ENCODE measurements at places on chromosomes 11 and 22.

GRCh38 chr11:117421476-117421875 lies 93.8 kb downstream of the CEP164 start:
- no peak for DNase-seq

DNA sequence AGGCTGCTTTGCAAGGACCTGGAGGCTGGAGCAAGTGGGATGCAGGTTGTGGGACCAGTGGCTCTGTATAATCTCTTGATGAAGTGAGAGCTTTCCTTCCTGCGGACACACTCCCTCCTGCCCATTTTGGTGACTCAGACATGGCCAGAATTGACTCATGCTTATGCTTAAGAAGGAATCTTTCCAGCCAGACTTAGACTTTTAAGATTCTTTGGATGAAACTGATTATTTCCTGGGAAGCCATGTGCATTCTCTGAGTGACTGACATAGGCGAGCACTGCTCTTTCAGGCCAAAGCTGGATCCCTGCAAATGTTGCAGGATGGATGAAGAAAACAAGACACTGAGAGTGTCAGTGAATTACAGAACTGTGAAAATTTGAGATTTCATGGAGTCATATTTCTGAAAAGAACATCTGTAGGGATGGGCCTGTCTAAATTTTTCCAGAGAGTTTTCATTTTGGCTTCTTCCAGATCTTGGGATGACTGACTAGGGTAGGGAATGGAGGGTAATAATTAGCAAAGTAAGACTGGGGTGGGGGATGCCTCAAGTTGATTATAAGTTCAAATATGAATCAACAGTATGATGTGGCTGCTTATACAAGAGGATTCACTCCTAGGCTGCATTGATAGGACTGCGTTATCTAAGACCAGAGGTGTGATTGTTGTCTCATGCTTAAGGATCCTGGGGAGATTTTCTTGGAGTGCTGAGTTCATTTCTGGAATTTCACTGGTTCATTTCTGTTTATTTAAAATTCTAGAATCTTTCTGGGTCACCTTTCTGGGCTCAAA lies 195.8 kb downstream of the HIPK3 start:
- no peak for DNase-seq

GRCh38 chr11:117560780-117561530 lies 233.3 kb downstream of the CEP164 start:
- no peak for DNase-seq

- DNase-seq = no peak
These were observed 58.4 kb upstream of the GAB2 start for GRCh38 chr11:78476066-78476465.

DNA sequence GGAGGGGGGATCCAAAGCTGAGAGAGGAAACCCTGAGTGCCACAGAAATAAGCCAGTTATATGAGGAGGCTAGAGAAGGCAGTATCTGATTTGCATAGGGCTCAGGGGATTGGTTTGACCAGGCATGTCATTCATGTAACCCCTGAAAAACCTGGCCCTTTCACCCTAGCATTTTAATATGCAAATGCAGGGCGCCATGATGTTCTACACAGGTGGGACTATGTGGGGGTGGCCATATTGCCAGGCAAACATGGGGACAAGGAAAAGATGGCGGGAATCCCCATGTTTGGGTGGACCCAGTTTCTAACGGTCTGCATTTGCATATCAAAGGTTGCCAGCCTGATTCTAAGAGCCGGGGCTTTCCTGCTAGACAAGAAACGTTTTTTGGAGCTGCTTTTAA lies 27.2 kb downstream of the CSF2RB start:
- no peak for DNase-seq

- DNase-seq = no peak
These were observed 41.8 kb upstream of the BARX2 start for GRCh38 chr11:129333873-129334272.

DNA sequence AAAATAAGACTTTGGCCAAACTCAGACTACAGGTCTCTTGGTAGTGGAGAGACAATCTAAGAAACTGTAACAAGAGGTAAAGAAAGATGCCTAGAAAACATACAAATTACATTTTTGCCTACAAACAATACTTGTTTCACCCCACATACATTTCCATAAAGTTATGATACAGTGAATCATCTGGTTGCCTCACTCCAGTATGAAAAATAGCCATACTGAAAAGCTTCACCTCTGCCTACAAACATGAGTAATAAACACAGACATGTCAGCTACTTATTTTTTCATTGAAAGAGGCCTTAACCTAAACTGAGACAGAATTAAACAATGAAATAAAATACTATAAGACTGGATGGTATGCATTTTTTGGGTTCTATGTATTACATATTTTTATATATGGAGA lies 1463.0 kb downstream of the FAM181B start:
- DNase-seq = no peak

DNA sequence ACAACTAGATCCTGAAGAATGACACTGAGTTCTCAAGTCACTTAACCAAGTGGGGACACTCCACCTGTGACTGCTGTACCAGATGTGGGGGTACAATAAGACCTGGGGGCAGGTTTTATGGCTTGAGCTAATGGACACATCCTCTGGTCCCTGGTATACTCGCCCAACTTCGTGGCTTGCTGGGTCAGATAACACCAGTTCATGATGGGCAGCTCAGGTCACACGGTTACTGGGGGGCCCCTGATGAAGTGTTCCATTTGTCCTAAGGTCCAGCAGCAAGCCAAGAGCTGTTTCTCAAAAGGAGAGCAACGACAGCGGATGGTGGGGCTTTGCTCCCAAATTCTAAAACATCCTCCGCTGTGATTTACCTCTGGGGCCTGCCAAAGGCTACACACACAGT lies 1368.4 kb downstream of the BRD1 start:
- no peak for DNase-seq

- no peak for DNase-seq
These were observed 39.7 kb downstream of the ZC3H7B start for GRCh38 chr22:41341012-41341411.

GRCh38 chr11:69707176-69707575 lies 3.4 kb upstream of the FGF19 start:
- no peak for DNase-seq

- no peak for DNase-seq
These were observed 21.1 kb upstream of the UPK3A start for GRCh38 chr22:45263463-45264269.

- no peak for DNase-seq
These were observed 42.3 kb downstream of the ANKRD42 start for GRCh38 chr11:83235825-83236224.

DNA sequence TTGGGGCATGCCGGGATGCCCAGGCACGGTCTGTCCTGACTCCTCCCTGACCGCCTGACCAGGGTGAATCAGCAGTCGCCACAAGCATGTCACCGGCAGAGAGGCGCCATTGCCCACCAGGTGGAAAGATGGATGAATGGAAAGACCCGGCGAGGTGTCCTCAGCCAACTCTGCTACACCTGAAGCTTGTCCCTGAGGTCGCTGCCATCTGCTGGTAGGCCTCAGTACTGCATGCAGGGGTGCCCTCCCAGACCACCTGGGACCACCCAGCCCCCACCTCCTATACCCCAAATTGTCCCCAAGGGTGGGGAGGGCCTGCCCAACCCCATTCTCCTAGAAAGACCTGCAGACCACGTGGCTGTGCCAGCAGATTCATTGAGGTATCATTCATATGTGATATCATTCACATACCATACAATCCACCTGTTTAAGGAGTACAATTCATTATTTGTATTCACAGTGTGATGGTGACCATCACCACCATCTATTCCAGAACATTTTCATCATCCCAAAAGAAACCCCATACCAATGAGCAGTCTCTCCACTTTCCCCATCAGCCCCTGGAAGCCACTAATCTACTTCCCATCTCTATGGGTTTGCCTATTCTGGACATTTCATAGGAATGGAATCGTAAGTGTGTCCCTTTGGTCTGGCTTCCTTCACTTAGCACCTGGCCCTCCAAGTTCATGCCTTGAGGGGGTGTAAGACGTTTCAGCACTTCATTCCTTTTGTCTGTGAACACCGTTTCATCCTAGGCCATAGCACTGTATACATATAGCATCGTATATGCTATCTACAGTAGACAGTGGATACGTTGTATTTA lies 17.5 kb downstream of the FGF3 start:
- DNase-seq = no peak

DNA sequence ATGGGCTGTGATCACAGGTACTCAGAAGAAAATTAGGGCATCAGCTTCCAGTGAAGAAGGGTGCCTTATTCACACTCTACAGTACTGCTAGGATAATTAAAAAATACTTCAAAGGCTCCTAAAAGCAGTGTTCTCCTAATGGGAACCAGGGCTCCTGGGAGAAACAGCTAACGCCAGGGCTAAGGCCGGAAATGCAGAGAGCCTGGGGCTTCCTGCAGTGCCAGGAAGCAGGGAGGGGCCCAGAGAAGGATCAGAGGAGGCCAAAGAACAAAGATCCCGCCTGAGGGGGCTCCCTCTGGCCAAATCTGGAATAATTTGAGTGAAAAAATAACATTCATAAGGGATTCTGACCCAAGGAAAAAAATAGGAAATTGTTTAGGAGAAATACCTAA lies 27.5 kb downstream of the TOLLIP start:
- no peak for DNase-seq

- DNase-seq = no peak
These were observed 321 bp downstream of the RHBDD3 start for GRCh38 chr22:29267462-29267857.

- DNase-seq = no peak
These were observed 1.9 kb upstream of the PTGDR2 start for GRCh38 chr11:60857378-60858232.

DNA sequence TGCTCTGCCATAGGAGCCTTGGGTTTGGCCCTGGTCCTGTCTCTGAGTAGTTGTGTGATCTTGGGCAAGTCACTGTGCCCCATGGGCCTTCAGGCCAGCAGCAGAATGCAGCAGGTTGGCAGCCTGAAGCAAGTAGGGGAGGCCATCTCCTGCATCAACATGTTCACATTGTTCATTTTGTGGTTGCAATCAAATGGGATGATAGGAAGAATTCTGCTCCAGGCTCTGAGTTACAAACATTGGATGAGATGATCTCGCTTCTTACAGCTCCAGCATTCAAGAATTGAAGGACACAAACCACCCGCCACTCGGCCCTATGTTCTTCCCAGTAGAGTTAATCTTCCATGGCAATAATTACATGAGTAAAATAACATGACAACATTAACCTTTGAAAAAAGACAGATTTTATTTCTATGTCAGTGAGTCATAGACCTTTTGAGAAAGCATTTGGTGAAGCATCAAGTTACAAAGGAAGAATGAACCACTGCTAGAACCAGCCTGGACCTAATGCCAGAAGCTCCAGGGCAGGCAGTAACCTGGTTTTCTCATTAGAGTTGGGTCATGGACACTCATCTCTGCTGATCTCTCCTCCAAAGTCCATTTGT lies 308.3 kb upstream of the NCAM1 start:
- no peak for DNase-seq

- DNase-seq = no peak
These were observed 1.6 kb downstream of the MARK2 start for GRCh38 chr11:63840356-63841060.

DNA sequence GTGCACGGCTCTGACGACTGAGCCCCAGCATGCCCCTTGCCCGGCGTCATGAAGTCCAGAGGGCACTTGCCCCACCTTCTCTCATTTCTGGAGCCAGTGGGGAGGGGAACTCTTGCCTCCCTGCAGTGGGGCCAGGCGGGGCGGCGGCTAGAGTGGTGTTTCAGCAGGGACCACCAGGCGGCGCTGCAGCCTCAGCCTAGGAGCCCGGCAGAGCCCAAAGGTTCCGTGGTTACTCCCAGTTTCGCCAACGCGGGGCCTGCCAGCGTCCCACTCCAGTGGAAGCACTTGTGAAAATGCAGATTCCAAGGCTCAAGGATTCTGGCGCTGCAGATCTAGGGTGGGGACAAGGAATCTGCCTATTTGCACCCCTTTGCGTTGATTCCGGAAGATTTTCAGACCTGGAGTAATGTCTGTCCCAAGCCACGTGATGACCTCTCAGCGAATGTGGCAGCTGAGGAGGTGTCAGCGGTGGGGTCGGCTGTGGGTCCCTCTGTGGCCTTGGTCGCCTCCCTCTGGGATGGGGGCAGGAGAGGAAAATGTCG lies 55.7 kb downstream of the CD82 start:
- DNase-seq = no peak

- no peak for DNase-seq
These were observed 164.6 kb downstream of the ST3GAL4 start for GRCh38 chr11:126519764-126520734.

GRCh38 chr11:63682066-63683021 lies 1.0 kb downstream of the RTN3 start:
- no peak for DNase-seq
